WTC11 (cell line): ENCODE measurements at places on chromosomes 6 and 20.

GRCh38 chr20:45404438-45404837 lies 3.7 kb upstream of the DBNDD2 start:
- no peak for DNase-seq

- no peak for DNase-seq
These were observed 10.9 kb upstream of the MYB start for GRCh38 chr6:135170238-135170637.

DNA sequence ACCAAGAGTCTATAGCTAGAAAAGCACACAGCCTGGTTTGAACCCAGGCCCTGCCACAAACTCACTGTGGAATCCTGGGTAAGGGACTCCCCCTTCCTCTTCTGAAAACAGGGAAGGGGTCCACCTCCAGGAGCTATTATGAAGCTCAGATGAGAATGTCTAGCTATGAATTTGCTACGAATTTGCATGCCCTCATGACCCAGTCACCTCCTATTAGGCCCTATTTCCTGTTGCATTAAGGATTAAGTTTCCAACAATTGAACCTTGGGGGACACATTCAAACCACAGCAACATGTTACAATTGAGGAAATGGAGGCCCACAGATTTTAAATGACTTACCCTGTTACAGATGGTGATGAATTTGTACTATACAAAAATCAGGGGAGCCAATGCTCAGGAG lies 46.2 kb downstream of the PREX1 start:
- no peak for DNase-seq

DNA sequence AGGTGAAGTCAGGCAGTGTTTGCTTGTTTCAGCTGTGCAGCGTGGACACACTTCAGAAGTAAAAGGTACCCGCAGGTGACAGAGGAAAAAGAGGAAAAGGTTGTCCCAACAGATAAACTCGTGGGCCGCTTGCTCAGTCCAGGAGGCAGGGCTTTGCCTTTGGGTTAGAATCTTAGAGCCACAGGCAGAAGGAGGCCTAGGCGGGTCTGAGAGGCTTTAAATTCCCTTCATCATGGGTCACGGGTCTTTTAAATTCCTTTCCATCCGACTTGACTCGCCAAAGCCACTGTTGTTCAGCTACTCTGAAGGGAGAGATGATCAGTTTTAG lies 48.2 kb downstream of the AGPAT4 start:
- DNase-seq = no peak

GRCh38 chr20:46994341-46994740 lies 99.7 kb downstream of the EYA2 start:
- DNase-seq = no peak

- DNase-seq = no peak
These were observed 39.7 kb upstream of the TMEM170B start for GRCh38 chr6:11497881-11498280.

DNA sequence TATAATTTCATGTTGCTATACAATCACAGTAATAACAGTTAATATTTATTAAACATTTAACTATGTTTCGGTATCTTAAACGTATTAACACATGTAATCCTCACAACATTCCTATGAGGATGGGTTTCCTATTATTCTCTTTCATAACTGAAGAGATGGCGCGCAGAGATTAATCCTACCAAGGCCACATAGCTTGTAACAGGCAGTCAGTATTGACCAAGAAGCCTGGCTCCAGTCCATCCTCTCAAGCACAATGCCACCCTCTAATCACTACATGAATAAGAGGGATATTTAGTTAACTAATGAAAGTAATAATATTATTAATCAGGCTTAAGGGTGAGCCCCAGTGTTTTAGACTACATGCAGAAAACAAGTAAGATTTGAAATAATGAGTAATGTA lies 149.7 kb upstream of the SIM1 start:
- DNase-seq = no peak

DNA sequence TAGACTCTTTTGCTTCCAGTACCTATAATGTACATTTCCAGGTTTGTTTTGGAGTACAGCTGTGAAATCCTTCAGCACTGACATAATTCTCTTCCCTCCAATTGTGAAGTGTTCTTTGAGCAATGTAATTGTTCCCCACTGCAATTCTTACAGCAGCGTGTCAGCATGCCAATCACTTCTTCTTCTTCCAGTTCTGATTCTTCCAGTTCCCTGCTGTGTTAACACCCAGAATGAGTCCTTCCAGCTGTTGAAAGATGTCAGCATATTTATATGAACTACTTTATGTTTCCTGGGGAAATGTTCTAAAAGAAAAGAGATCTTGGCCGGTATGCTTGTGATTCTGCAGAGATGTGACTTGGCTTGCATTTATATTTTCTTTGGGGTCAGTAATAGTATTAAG lies 213.9 kb downstream of the UNC5CL start:
- no peak for DNase-seq

- no peak for DNase-seq
These were observed 22.5 kb upstream of the SGK1 start for GRCh38 chr6:134340179-134340975.

DNA sequence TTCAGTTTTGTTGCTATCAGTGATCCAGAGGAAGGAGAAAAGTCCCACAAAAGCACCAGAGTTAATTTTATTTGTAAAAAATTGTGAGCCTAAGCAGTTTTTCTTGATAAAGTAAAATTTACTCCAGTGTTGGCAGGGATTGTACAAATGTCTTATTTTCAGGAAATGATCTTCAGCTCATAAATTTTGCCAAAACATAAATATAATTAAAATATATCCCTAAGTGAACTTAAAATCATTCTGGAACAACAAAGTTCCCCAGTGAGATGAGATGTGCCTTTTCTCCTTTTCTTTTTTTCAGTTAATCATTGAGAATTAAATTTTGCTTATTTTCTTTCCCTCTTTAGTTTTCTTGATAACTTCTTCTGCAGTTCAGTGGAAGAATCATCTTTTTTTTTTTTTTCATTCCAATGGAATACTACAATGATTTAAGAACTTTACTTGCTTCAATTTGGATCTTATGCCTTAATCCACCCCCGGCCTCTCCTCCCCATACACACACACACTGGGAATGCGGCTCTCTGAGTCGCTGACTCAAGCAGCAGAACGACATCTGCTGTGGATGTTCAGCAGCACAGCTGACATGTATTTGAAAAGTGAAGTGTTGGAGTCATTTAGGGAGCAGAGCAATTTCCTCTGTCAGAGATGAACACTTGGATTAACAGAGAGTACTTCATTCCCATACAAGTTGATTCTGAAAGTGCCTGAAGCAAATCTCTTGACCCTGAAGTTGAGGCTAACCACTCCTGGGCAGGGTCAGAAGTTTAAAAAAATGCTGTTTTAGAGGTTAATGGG lies 27.7 kb upstream of the LAMA4 start:
- DNase-seq = peak; percentile 16

DNA sequence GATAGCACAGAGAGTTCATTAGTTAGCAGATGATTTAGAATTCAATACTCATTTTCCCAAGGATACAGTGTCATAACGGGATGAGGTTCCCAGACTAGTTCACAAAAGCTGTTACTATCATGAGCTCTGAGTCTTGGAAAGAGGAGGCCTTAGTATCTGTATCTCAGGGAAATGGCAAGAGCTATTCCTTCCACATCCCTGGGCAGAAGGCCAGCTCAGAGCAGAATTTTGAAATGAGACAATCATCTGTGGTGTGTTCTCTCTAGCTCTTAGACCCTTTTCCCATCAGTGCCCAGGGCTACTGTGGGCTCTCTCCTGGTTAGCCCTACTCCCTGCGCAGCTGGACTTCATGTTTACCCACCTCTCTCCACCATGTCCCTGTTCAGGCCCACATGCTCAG lies 64.5 kb downstream of the JAG1 start:
- no peak for DNase-seq

- peak; percentile 70 for DNase-seq
These were observed 667 bp downstream of the CAP2 start for GRCh38 chr6:17393892-17394631.

DNA sequence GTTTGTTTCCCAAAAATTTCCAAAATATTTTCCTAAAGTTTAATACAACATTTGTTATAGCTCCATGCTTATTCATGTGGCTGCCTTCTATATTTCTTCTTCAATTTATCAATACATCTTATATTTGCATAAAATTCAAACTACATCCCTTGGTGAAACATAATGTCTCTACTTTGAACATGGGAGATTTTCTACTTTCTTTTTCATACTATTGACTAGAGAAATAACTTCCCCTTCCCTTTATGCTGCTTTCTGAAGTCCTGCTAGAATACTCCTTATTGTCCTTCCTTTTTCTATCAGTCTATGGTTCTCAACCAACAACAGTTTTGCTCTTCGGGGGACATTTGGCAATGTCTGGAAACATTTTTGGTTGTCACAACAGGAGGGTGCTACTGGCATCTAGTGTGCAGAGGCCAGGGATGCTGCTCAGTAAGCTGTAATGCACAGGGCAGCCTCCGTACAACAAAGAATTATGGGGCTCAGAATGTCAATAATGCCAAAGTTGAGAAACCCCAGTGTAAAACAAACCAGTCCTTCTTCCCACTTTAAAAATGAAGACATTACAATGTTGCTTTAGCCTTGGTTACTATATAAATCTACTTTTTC lies 29.9 kb downstream of the MKKS start:
- DNase-seq = no peak

GRCh38 chr6:36827261-36828079 lies 11.8 kb downstream of the CPNE5 start:
- no peak for DNase-seq

GRCh38 chr6:76264468-76264867 lies 192.0 kb upstream of the IMPG1 start:
- DNase-seq = no peak

GRCh38 chr6:161554883-161555282 lies 281.0 kb upstream of the AGPAT4 start:
- DNase-seq = no peak

- peak; percentile 62 for DNase-seq
These were observed 1.3 kb upstream of the TAPBP start for GRCh38 chr6:33314943-33315792.

DNA sequence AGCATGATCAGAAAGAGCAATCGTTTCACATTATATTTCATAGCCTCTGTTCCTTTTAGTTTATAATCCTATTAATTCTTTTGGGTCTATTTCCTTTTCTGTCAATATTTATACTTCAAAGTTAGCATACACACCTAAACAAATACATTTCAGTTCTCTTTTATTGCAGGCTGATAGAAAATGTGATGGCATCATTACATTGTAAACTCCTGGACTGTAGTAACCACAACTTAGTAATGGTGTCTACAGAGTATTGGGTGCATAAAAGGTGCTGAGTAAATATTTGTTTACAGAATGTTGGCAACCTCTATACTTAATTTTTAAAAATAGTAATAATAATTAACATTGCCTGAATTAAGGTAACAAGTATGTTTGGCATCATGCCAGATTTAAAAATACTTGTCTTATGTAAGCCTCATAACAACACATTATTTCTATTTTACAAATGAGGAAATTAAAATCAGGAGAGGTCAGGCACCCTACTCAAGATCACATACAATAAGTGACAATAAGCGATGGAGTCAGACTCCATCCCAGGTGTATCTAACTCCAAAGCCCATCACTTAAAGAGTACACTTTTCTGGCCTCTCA lies 195.0 kb downstream of the UBE3D start:
- DNase-seq = no peak

- no peak for DNase-seq
These were observed 43.4 kb upstream of the TFAP2A start for GRCh38 chr6:10458287-10458686.

GRCh38 chr6:33454009-33454946 lies at the start of gene ZBTB9:
Gene ZBTB9 (plus strand): TSS chr6:33454576. CDS start chr6:33455101, 525 bp downstream.
- DNase-seq = peak; percentile 93

- DNase-seq = no peak
These were observed 31.7 kb downstream of the LATS1 start for GRCh38 chr6:149686230-149686629.

DNA sequence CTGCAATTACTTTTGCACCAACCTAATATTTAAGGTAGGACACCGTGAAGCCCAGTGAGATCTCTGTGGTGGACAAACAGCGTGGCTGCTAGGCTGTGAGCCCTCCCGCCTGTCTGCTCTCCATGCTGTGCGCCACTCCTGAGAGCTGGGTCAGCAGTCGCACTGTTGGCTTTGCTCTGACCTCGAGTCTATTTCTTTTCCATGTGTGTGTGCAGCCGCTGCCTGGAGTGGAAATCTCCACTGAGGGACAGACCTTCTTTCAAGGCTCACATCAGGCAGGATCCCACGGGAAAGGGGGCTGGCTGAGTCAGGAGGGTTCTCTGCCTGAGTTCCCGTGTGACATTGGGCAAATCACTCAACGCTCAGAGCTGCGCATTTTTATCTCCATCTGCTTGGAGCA lies 27.1 kb downstream of the RIPOR3 start:
- DNase-seq = no peak

DNA sequence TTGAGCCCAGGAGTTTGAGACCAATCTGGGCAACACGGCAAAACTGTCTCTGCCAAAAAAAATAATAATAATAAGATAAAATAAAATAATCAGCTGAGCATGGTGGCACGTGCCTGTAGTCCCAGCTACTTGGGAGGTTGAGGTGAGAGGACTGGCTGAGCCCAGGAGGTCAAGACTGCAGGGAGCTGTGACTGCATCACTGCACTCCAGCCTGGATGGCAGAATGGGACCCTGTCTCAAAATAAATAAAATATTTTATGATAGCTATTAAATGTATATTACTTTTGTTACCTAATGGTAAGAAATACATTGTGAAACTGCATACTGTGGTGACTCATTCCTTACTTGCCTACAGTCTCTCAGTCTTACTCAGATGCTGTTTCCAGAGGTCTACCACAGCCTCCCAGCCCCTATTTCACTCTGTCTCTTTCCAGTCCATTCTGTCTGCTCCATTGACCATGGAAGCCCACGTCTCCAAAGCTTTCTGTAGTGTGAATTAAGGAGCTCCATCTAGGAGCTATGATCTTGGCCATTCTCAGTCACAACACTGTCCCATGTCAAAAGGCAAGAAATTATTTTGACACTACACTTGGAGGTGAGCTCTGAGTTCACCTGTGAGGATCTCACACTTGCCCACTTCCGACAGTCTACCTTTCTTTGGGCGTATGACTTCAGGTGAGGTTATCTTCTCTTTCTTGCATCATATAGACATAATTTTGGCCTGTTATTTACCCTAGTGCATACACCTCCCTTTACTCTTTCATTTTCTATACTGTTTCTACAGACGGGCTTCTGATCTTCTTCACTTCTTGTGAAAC lies 22.4 kb upstream of the SNX9 start:
- no peak for DNase-seq

DNA sequence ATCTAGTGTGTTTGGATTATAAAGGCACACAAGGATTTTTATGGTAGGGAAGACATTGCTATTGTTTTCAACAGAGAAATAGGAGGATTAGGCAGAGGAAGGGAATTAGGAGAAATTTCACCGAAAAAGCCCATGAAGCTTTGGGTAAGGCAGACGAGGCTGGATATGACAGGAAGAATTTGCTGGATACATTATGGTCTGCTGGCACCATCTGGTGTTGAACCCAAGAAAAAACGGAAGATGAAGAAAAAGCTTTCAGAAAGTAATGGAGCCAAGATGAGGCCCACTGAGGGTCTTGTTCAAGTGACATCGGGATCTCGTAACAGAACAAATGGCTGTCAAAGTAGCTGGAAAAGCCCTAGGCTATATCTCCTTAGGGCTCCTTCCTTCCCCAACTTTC lies 56.5 kb downstream of the OR2J2 start:
- no peak for DNase-seq
